ENCODE measurements at places on chromosomes 2 and 18.
A peak's percentile ranks its signal among the peaks of the same experiment; 100 is the strongest.

DNA sequence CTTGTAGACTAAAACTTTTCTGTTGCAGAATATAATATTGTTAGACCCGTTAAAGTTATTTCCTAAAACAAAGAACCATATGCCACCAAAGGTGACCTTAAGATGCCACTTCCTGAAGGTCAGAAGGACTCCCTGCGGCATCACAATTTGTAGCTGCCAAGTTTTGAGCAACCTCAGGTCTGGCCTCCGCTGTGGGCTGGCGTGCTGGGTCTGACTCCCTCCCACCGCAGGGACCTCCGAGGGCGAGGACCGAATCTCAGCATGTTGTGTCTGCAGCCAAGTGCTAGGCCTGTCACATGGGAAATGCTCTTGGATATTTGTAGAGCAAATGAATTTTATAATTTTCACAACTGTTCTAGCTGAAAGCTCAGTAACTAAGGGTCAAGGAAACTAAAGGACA, 285.9 kb downstream of the NDUFA10 start:
- DNase-seq = no peak
- no peaks in the 10 kb centered on the region for H3K36me3 ChIP-seq
- no peaks in the 10 kb centered on the region for H3K4me1 ChIP-seq
- no peak overlapping the region for H3K4me3 ChIP-seq

DNA sequence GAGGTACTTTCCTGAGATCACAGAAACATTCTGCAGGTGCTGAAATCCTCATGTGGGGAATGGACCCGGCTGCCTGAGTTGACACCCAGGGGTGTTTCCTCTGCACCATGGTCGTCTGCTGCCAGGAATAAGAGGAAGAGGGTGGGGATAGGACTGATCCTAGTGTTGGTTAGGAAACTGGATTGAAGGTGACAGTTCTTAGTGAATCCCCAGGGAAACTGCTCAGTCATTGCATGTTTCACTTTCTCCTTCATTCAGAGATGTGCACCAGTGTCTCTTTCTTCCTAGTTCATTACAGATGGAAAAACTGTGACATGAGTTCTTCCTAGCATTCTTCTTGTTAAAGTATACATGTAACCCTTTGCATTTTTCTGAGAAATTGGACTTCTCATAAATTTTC, 294.3 kb downstream of the PTGR3 start:
- H3K27ac ChIP-seq = no peak overlapping the region
- no peaks in the 10 kb centered on the region for H3K27me3 ChIP-seq
- no peak overlapping the region for H3K4me3 ChIP-seq
- H3K36me3 ChIP-seq = no peaks in the 10 kb centered on the region

- H3K36me3 ChIP-seq = no peaks in the 10 kb centered on the region
- no peak overlapping the region for H3K4me3 ChIP-seq
- no peak for DNase-seq
- H3K27ac ChIP-seq = no peak overlapping the region
Observed at GRCh38 chr2:179141206-179141605, 91.3 kb upstream of the CCDC141 start.

DNA sequence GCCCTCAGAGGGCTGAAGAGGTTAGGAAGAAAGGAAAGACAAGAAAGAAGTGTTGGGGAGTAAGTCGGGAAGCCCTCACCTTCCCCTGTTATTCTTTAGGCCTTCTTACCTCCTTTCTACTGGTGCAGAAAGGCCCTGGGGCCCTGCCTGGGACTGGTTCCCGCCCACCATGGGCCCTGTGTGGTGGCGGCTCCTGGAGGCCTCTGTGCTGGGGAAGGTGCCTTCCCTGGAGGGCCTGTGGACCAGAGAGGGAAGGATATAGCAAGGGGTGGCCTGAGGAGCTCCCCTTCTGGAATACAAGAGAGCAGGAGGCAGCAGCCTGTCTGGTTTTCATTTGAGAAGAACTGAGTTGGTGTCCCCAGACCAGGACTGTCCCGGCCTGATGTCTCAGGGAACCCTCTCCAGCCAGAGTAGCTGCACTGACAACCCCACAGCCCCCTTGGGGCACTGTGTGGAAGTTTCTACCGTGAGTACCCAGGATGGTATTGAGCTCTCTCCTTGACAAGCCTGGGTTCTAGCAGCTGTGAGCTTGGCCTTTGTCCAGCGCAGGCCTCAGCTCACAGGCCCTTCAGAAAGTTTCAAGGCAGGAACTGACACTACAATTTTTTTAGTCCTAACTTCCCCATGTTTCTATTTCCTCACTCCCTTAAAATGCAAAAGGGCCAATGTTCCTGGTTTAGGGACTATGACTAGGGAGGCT, 47.1 kb downstream of the EFR3B start:
- peak overlapping the region; percentile 4 for H3K27ac ChIP-seq
- no peak for DNase-seq
- no peaks in the 10 kb centered on the region for H3K36me3 ChIP-seq
- no peaks in the 10 kb centered on the region for H3K4me1 ChIP-seq
- H3K4me3 ChIP-seq = no peak overlapping the region
- no peaks in the 10 kb centered on the region for H3K27me3 ChIP-seq

- H3K36me3 ChIP-seq = no peaks in the 10 kb centered on the region
- H3K4me3 ChIP-seq = no peak overlapping the region
- H3K4me1 ChIP-seq = no peaks in the 10 kb centered on the region
- DNase-seq = no peak
- no peaks in the 10 kb centered on the region for H3K27me3 ChIP-seq
Observed at GRCh38 chr2:216927163-216927562, 67.3 kb upstream of the TNP1 start.

GRCh38 chr2:119184512-119184911, 26.0 kb upstream of the C1QL2 start:
- no peaks in the 10 kb centered on the region for H3K27me3 ChIP-seq
- no peak for DNase-seq
- no peaks in the 10 kb centered on the region for H3K36me3 ChIP-seq
- peaks cover 7% of the 10 kb centered on the region for H3K4me1 ChIP-seq

DNA sequence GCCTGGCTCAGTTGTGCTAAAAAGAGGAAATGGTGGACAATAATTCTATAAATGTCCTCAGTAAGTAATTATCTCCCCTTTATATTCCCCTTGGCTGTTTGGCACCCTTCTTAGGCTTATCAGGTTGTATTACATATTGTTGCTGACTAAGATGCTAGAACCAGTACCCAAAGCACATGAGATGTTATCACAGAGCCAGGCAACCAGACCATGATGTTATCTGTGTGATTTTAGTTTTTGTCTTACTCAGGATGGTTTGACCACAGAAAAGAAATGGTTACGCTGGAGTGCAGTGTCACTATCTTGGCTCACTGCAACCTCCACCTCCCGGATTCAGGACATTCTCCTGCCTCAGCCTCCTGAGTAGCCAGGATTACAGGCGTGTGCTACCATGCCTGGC, 15.2 kb downstream of the R3HDM1 start:
- no peaks in the 10 kb centered on the region for H3K36me3 ChIP-seq
- no peak overlapping the region for H3K27ac ChIP-seq
- no peaks in the 10 kb centered on the region for H3K4me1 ChIP-seq
- DNase-seq = no peak
- no peak overlapping the region for H3K4me3 ChIP-seq

DNA sequence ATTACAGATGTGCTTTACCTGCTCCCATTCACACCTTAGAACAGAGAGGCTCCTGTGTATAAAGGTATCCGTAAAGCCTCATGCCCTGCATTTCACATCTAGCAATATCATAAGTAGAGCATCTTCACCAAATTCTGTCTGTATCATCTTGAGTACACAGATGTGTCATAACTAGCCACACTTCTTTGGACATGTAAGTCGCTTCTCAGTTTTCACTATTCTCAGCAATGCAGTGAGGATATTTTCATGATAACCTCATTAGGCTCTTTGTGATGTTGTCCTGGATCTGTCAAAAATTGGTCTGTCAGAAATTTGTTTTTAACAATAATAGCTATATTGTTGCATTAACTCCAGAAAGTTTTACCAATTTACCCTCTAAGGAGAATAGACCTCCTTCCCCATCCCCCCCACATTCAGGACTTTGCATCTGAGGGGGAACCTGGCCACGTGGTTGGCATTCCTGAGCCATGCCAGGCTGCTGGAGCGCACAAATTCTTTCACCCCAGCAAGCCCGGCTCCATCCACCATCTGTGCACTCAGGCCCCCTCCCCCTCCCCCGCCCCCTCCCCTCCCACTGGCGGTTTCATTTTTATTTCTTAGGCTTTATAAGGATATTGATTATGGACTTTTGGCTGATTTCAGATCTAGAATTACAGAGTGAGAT, 34.1 kb downstream of the AGAP1 start:
- no peak overlapping the region for H3K27ac ChIP-seq
- H3K4me1 ChIP-seq = no peaks in the 10 kb centered on the region
- no peak overlapping the region for H3K4me3 ChIP-seq
- no peak for DNase-seq
- no peaks in the 10 kb centered on the region for H3K27me3 ChIP-seq

GRCh38 chr18:11859903-11860407, 8.7 kb downstream of the CHMP1B start:
- H3K27me3 ChIP-seq = no peaks in the 10 kb centered on the region
- peak; percentile 10 for DNase-seq
- H3K27ac ChIP-seq = no peak overlapping the region
- peaks cover 6% of the 10 kb centered on the region for H3K36me3 ChIP-seq
- peaks cover 3% of the 10 kb centered on the region for H3K4me1 ChIP-seq
- no peak overlapping the region for H3K4me3 ChIP-seq

GRCh38 chr2:95372216-95372829, 30.2 kb upstream of the FAHD2A start:
- no peaks in the 10 kb centered on the region for H3K4me1 ChIP-seq
- H3K4me3 ChIP-seq = no peak overlapping the region
- H3K27ac ChIP-seq = no peak overlapping the region
- peaks cover 4% of the 10 kb centered on the region for H3K36me3 ChIP-seq
- no peak for DNase-seq

DNA sequence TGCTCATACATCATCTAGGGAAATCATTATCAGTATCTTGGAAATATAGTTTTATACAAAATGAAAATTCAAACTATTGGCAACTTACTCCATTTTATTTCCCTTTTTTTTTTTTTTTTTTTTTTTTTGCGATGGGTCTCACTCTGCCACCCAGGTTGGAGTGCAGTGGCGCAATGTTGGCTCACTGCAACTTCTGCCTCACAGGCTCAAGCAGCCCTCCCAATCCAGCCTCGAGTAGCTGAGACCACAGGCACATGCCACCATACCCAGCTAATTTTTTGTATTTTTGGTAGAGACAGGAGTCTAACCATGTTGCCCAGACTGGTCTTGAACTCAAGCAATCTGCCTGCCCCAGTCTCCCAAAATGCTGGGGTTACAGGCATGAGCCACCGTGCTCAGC, 29.0 kb downstream of the OLA1 start:
- no peaks in the 10 kb centered on the region for H3K36me3 ChIP-seq
- DNase-seq = no peak
- H3K27ac ChIP-seq = no peak overlapping the region
- H3K27me3 ChIP-seq = no peaks in the 10 kb centered on the region
- H3K4me3 ChIP-seq = no peak overlapping the region

DNA sequence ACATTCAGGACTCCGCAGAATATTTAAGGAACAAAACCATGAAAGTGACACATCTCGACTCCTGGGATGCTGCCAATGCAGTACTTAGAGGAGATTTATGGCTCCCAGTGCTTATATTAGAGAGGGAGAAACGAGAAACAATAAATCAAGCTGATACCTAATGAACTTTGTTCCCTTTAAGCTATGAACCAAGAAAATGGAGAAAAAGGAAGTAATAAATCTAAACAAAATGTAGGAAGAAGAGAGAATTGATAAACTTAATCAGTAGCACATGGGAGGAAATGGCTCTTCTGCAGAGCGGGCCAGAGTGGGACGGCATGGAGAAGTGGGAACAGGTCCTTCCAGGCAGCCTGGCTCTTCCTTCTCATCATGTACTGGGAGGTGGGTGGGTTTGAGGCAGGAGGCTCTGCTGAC, 42.7 kb downstream of the NPPC start:
- H3K27ac ChIP-seq = no peak overlapping the region
- H3K36me3 ChIP-seq = no peaks in the 10 kb centered on the region
- DNase-seq = no peak
- peaks cover 17% of the 10 kb centered on the region for H3K27me3 ChIP-seq
- H3K4me1 ChIP-seq = no peaks in the 10 kb centered on the region

DNA sequence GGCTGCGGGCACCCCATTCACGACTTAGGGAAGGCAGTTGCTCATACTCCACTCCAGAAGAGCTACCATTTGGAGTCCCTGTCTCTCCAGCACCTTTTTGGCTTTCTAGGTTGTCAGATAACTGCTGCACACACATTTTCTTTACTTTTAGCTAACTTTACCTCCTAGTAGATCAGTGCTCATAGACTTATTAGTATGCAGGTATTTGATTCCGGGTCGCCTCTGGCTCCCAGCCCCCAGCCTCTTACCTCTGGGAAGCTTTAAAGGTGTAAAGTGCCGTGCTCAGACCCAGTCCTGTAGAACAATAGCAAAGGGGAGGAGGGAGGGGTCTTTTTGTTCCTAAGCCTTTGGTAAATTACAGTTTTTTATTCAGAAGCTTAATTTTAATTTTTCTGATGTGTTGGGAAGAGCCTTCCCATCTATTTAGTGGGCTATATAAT, 102.9 kb downstream of the SPTBN1 start:
- H3K36me3 ChIP-seq = no peaks in the 10 kb centered on the region
- H3K27me3 ChIP-seq = no peaks in the 10 kb centered on the region
- H3K4me3 ChIP-seq = peak overlapping the region; percentile 65
- DNase-seq = no peak
- H3K27ac ChIP-seq = peak overlapping the region; percentile 95

- H3K27ac ChIP-seq = no peak overlapping the region
- DNase-seq = no peak
- no peaks in the 10 kb centered on the region for H3K27me3 ChIP-seq
- H3K36me3 ChIP-seq = no peaks in the 10 kb centered on the region
Observed at GRCh38 chr2:170307555-170308351, 129.8 kb downstream of the MYO3B start.

DNA sequence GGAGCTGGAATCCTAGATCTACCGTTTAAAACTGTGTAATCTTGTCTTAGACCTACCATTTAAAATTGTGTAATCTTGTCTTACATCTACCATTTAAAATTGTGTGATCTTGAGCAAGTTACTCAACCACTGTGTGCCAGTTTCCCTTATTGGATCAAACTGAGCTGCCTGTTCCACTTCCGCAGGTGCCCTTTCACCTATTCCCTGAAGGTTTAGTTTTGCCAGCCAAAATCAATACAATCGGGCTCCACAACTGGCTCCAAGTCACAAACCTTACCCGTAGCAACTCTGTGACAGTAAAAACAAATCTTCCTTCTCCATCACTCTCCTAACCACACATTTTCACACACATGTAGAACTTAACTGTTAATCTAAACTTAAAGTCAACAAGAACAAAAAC, 20.1 kb downstream of the DOCK10 start:
- no peaks in the 10 kb centered on the region for H3K27me3 ChIP-seq
- no peak overlapping the region for H3K27ac ChIP-seq
- no peaks in the 10 kb centered on the region for H3K36me3 ChIP-seq

GRCh38 chr2:176081837-176082524, 1.8 kb downstream of the EVX2 start:
- peaks cover 21% of the 10 kb centered on the region for H3K4me1 ChIP-seq
- no peak overlapping the region for H3K27ac ChIP-seq
- no peaks in the 10 kb centered on the region for H3K36me3 ChIP-seq
- no peak overlapping the region for H3K4me3 ChIP-seq
- peaks cover 100% of the 10 kb centered on the region for H3K27me3 ChIP-seq

GRCh38 chr2:188983427-188984064, 9.4 kb downstream of the COL3A1 start:
- no peak overlapping the region for H3K27ac ChIP-seq
- no peak overlapping the region for H3K4me3 ChIP-seq
- DNase-seq = no peak
- no peaks in the 10 kb centered on the region for H3K4me1 ChIP-seq
- no peaks in the 10 kb centered on the region for H3K36me3 ChIP-seq
- no peaks in the 10 kb centered on the region for H3K27me3 ChIP-seq

- no peaks in the 10 kb centered on the region for H3K36me3 ChIP-seq
- H3K27ac ChIP-seq = no peak overlapping the region
- H3K27me3 ChIP-seq = no peaks in the 10 kb centered on the region
- no peaks in the 10 kb centered on the region for H3K4me1 ChIP-seq
- DNase-seq = no peak
- no peak overlapping the region for H3K4me3 ChIP-seq
Observed at GRCh38 chr18:59837586-59837985, 62.2 kb upstream of the PMAIP1 start.

GRCh38 chr2:177602611-177603164, 210.1 kb downstream of the AGPS start:
- H3K27ac ChIP-seq = no peak overlapping the region

Measured in spleen (tissue), 13 donors.